ENCODE measurements at places on chromosomes 4 and X.

DNA sequence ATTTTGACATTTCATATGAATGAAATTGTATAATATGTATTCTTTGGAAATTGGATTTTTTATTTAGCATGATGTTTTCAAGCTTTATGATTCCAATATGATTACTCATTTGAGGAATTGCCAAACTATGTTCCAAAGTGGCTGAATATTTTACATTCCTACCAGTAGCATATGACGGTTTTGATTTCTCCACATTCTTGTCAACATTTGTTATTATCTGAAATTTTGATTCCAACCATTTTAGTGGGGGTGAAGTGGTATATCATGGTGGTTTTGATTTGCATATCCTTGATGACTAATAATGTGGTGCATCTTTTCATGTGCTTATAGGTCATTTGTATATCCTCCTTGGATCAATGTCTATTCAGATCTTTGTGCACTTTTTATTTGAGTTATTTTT, 2.6 kb upstream of the BEX1 start:
- DNase-seq = no peak

DNA sequence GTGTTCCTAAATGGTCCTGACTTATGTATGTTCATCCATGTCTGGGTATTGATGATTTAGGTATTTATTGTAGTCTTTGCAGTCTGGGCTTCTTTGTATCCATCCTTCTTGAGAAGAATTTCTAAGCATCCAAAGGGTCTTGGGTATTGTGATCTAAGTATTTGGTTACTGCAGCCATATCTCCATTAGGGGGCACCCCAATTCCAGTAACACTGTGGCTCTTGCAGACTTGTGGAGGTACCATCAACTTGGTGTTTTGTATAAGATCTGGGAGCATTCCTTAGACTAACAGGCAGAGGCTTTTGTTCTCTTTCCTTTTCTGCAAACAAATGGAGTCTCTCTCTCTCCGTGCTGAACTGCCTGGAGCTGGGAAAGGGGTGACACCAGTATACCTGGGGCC, 113.7 kb upstream of the NEXMIF start:
- DNase-seq = peak; percentile 15

GRCh38 chr4:145528601-145529000, 46.9 kb downstream of the SMAD1 start:
- DNase-seq = no peak

GRCh38 chr4:188737251-188738002, 598.2 kb downstream of the TRIML1 start:
- no peak for DNase-seq

- DNase-seq = no peak
Measured at GRCh38 chr4:6960154-6960553, 50.5 kb downstream of the TBC1D14 start.

- DNase-seq = no peak
Measured at GRCh38 chr4:16977081-16977480, 78.6 kb upstream of the LDB2 start.

DNA sequence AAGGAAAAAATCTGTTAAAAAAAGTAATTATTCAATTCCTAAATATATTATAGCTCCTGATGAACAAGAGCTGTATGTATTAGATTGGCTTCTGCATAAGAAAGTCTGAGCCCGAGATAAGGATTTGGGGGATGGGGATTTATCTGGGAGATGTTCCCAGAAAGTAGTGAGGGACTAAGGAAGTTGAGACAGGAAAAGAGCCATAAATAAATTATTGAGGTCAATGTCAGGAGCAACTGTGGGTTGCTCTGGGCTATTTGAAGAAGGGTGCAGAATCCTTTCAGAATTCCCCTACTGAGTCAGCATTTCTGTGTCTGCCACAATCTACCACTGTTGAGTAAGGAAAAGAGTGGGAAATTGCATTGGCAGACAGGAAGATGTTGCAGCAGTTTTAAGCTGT, 3.1 kb upstream of the TDO2 start:
- DNase-seq = no peak

DNA sequence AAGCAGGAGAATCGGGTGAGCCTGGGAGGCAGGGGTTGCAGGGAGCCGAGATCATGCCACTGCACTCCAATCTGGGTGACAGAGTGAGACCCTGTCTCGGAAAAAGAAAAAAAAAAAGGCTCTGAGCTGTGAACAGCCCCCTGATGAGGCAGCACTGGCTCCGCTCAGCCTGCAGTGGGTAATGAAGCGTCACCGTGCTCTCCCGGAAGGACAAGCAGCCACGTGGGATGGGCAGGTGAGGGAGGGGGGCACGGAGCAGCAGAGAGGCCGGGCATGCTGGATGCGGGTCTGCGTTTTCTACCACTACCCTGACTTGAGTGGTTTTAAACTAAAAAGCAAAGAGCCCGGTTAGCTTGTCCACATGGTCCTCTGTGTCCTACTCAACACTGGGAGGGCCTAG, 15.5 kb downstream of the TACC3 start:
- DNase-seq = no peak

- DNase-seq = no peak
Measured at GRCh38 chr4:168736860-168737805, 240.3 kb downstream of the PALLD start.

- no peak for DNase-seq
Measured at GRCh38 chr4:14188214-14188613, 560.7 kb upstream of the BOD1L1 start.

DNA sequence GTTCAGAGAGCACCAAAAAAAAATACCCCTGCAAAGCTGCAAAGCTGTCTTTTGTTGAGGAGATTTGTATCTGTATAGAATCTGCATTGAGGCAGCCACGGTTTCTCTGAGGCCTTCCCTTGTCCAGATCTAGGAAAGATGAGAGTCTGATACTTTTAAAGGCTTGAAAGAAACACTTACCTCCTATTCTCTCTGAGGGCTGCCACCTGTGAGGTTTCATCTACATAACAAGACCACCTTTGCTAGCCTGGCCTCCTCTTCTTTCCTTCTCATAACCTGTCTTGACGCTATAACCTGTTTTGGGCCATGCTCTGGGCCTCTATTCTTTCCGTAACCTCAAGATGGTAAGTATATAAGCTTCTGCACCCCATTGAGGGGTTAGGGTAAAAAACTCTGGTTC, 779.6 kb upstream of the HTR2C start:
- no peak for DNase-seq

DNA sequence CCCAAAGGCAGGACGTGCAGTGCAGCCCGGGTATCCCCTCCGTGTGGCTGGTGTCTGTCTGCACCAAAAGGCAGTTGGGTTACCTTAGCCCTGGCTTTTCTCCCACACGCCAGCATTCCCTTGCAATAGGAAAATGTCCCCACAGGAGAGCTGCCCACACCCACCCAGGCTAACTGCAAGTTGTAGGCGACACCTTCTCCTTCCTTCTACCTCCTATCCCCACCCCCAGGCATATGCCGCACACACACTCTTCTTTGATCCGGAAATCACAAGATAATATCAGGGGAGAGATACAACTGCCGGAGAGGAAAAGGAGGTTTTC, 444 bp upstream of the APBB2 start:
- no peak for DNase-seq

DNA sequence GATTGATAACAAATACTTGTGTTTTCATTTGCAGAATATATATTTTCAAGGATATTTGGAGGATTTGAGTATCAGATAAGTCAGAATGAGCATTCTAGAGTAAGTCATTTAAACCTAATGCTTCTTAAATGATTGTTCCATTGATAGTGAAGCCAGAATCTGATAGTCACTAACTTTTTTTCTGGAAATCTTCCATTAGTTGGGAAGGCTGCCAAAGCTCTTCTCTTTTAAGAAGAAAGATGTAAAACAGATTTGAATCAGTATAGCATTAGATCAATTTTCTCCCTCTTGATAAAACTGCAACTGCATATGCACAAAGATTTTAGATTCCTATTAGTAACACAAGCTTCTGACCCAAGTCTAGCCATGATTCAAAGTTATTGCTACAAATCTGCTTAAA, 256.7 kb downstream of the SPOCK3 start:
- no peak for DNase-seq

- DNase-seq = peak; percentile 63
Measured at GRCh38 chr4:82989575-82990429, 20.8 kb downstream of the LIN54 start.

GRCh38 chrX:153764786-153765137, 713 bp downstream of the PLXNB3 start:
- no peak for DNase-seq

GRCh38 chr4:121213940-121214339, 49.8 kb upstream of the TNIP3 start:
- DNase-seq = no peak

GRCh38 chrX:56797574-56798338, 68.7 kb downstream of the NBDY start:
- DNase-seq = no peak

DNA sequence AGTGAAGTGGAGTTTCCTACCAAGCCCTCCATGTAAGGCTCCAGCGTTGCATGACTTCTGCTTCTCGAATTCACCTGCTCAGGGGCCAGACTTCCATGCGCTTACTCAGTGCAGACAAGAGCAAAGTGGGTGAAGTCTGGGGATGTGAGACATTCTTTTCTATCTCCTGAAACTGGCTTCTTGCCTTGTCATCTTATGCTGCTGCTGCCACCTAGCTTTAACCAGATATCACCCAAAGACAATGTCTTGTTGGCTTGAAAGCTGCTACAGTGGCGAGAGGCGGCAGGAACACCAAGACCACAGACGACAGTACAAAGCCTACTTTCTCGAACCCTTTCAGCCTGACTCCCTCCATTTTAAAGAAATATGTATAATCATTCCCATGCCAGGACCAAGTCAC, 103.6 kb upstream of the ADGRG2 start:
- DNase-seq = no peak

- no peak for DNase-seq
Measured at GRCh38 chr4:5224340-5224739, 173.1 kb downstream of the STK32B start.

DNA sequence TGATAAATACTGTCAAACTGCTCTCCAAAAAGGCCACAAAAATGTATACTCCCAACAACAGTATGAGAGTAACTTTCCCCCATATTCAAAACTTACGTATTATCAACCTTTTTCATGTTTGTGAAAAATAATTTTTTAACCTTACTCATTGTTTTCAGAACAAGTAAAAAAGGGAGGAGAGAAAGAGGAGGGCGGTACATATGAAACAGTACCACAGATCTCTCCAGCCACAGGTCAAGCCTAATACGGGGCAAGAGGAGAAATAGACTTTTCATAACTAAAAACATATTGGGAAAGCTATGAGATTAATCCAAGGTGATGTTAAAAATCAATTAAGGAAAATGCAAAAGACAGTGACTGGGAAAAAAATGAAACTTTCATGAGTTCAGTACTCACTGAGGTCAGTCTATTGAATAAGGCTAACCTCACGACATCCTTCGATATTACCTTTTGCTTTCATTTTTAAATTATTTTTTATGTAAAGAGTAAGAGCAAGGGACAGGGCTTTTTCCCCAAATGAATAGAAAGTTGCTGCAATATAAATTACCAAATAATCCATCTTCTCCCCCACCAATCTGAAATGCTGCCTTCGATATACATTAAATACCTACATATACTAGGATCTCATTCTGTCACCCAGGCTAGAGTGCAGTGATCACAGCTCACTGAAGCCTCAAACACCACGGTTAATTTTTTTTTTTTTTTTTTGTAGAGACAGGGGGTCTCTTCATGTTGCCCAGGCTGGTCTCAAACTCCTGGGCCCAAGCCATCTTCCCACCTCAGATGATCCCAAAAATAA, 25.3 kb downstream of the FBXW7 start:
- no peak for DNase-seq
